ENCODE measurements at places on chromosomes 2 and 18. TPM values are rescaled to one million over a fixed set of nuclear protein-coding genes. Genes with fewer than 3 reads are reported as not detected.

Gene ZSWIM2
- total RNA-seq: not detected

Gene MGAT5
- 51.8 TPM for total RNA-seq

Gene ATP6V1B1
- total RNA-seq: not detected

Gene NGEF
- 0.96 TPM for total RNA-seq

Gene TRIM43
- total RNA-seq: not detected

Gene HSPD1
- total RNA-seq: 406 TPM

Gene ONECUT2
- total RNA-seq: not detected

Gene CTLA4
- not detected for total RNA-seq

Gene UPP2
- not detected for total RNA-seq

Gene CCDC68
- total RNA-seq: 9.2 TPM

Gene DQX1
- total RNA-seq: 2.8 TPM

Gene AAK1
- total RNA-seq: 16.6 TPM

Gene FMNL2
- 28.3 TPM for total RNA-seq

Gene EPHA4
- total RNA-seq: 5.8 TPM

Gene GPR45
- total RNA-seq: not detected

Gene TXNDC2
- total RNA-seq: not detected

Gene IMPA2
- total RNA-seq: 44.3 TPM

Data from tracheal epithelial cell (primary cell).